HTR-8/SVneo (cell line): ENCODE measurements at places on chromosomes 3 and 15.

DNA sequence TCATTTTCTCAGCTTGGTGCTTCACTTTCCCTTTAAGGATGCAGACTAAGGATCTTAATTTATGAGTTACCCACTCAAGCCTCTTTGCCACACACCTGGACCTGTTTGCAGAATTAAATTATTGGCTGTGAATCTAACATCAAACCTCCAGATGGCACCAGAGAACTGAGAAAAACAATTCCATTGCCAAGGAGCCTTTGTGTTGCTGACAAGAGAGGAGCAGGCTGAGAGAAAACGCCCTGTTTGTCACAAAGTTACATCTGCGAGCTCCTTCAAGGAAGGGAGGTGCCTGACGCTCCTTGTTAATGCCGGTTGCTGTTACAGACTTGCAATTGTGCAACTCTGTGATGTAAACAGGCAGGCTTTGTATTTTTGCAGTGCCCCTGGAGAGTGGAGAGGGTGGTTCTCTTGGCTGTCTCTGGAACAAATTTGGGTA is 36.3 kb upstream of the TMC3 start:
- peak; percentile 46 for DNase-seq

DNA sequence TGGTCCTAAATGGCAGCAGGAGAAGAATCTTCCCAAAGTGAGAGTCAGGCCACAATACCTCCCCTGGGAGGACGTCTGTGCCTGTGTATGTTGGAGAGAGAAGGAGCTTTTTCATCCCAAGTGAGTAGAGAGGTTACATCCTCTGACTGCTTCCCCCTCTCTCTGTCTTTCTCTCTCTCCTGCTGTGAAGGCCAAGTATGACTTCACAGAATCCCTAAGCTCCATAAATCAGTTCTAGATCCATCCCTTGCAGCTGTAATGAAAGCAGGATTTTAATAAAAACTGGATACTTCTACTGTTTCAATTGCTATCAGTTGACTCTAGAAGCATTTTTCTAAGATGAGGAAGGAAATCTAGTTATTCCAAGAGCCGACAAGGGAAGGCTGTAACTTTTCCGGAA is 389.1 kb upstream of the PROK2 start:
- no peak for DNase-seq

- no peak for DNase-seq
Observed at GRCh38 chr3:182618085-182618732, 175.1 kb upstream of the ATP11B start.

DNA sequence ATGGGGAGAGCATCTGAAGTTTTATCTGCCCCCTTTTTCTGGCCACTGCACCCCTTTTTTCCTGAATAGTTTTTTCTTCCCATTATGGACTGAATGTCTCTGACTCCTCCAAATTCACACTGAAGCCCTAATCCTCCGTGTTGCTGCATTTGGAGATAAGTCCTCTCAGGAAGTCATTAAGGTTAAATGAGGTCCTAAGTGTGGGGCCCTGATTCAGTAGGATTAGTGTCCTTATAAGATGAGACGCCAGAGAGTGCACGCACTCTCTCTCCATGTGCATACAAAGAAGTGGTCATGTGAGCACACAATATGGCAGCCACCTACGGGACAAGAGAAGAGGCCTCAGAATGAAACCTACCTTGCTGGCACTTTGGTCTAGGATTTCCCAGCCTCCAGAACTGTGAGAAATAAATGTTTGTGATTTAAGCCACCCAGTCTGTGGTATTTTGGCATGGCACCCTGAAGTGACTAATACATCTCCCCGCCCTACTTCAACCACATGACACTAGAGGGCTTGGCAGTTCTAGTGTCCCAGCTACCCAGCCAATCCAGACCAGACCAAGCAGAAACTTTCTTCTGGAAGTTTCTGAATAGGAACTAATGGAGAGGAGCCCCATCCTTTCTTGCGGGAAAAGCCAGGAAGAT is 191.3 kb downstream of the PDE8A start:
- DNase-seq, result no peak

DNA sequence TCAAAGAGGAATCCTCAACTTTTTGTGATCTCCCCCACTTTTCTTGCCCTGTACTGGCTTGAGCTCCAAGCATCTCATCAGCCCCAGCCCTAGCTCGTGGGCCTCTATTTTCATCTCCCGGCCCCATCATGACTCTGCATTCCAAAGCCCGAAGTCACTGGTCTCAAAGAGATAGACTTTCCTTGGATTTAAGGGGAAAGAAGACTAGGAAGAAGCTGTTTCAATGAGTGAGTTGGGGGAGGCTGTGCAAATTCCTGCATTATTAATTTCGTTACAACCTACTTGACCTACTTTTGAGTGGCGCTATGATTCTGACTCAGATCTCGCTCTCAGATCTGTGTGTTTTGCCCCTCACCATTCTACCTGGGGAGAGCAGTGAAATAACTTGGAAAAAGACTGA is 266.6 kb upstream of the TBL1XR1 start:
- no peak for DNase-seq

DNA sequence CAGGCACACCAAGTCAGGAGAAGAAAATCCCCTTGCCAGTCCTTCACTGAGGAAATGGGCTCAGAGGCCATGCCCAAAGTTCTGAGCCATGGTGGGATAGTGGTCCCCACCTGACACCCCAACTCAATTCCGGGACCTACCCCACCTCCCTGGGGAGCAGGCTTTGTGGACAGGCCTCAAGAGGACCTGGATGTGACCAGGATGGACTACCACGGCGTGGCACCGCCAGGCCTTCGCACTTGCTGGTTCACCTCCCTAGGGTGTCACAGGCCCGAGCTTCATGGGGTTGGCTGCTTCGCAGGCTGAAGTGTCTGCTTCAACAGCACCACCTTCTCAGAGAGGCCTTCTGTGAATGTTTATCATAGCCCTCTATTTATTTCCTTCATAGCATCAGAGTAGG is 31.7 kb downstream of the POC1A start:
- DNase-seq, result no peak

DNA sequence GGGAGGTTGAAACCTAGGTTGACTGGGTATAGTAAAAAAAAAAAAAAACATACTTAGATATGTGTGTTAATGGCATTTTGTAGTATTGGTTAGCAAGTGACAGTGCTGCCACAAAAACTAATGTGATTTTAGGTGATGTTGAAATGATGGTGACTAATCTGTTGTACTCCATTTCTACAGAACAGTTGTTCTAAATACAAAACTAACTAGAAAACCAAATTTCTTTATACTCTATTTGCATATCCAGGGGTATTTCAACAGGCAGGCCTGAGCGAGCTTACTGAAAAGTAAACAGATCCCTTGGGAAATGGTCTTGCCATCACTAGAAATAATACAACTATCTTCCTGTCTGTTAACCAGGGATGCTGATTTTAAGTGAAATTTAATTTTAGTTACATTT is 20.5 kb downstream of the TSC22D2 start:
- no peak for DNase-seq

DNA sequence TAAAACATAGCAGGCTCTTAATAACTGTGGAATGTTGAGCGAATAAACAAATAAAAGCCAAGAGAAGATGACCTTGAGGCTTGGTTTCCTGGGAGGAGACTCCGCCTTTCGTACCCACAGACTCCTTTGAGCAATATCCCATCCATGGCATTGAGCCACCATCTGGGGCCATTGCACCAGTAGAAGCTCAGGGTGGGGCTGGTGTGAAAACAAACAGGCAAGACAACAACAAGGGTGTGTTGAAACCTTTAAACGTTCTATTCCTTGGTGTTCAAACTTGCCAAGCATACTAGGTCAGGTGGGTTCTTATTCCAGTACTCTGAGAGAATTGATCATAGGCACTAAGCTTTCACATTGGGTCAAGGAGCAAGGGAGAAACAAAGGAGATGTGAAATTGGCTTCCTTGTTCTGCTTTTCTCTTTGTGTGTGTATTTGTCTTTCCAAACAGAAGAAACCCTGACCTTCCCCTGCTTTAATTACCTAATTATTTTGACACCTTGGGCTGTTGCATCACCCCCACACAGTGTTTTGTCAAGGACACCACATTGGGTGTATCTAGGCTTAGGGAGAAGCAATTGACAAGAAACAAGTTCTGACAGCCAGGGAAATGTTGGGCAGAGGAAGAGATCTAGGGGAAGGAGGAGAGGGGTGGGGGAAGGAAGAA is 105.1 kb upstream of the BCL6 start:
- no peak for DNase-seq

DNA sequence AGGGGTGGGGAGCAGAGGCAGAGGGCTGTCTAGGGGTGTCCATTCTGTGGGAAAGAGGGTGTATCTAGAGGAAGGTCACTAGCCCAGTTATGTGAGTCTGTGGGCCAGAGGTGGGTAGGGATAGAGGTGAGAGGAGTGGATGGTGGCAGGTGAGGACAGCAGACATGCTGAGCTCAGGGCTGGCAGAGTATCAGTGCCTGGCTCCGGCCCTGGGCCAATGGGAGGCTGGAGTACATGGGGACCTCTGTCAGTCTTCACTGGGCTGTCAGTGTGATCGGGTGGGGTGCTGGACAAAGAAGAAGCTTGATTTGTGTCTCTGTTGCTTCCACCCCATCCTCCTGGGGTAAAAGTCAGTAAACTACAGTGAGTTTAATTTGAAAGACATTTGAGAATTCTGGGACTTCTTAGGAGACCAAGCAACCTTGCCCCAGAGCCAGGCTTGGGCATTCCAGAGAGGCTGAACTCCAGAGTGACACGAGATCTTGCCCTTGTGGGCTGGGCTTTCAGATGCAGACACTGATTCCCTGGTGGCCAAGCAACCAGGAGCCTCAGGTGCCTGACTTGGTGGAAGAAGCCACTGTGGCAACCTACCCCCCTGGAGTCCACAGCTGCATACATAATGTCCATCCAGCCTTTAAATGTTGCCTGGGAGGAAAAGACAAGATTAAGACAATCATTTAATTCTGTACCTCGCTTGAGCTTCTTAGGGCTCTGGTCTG is 60.7 kb downstream of the EXOG start:
- DNase-seq, result no peak

DNA sequence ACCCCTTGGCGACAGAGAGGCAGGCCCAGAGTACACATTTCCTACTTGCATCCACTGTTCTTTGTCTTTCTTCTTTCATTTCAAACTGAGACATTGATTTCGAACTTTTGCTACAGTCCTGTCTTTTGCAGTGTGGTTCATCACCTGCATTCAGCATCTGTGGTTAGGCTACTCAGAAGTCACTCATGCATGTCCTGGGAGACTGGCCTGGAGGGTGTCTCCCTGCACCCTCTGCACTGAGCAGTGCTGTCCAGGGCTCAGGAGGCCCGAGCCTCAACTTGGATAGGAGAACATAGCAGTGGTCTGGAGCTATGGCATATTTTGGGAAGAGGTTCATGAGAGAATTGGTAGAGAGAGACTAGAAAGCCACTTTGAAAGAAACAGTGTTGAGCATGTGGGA is 240.2 kb upstream of the TPRG1 start:
- DNase-seq, result no peak

- no peak for DNase-seq
Observed at GRCh38 chr3:184760337-184761074, 48.6 kb upstream of the MAGEF1 start.

DNA sequence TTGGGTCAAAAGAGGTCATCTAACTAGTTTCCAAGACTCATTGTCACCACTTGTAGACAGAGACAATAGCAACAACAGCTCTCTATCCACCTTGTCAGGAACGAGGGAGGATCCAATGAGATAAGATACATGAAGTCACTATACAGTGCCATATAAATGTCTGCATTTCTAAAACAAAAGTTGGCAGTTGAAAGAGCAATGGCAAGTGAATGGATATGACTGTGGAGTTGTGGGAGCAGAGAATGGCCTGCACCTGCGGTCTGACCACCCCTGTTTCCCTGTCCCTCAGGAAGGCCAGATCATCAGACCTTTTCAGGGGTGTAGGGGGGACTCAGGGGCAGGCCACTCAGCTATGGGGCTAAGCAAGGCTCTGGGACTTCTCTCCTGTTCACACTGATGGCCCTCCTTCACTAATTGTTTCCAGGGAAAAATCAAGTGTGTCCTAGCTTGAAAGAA is 40.7 kb upstream of the PSMD6 start:
- no peak for DNase-seq

GRCh38 chr15:62545467-62546227 is 380.6 kb upstream of the C2CD4B start:
- no peak for DNase-seq

GRCh38 chr15:41025393-41025792 is 72.1 kb downstream of the CHAC1 start:
- no peak for DNase-seq

- no peak for DNase-seq
Observed at GRCh38 chr3:188867691-188868265, 304.0 kb upstream of the TPRG1 start.

- no peak for DNase-seq
Observed at GRCh38 chr3:16103472-16103871, 71.0 kb upstream of the GALNT15 start.

DNA sequence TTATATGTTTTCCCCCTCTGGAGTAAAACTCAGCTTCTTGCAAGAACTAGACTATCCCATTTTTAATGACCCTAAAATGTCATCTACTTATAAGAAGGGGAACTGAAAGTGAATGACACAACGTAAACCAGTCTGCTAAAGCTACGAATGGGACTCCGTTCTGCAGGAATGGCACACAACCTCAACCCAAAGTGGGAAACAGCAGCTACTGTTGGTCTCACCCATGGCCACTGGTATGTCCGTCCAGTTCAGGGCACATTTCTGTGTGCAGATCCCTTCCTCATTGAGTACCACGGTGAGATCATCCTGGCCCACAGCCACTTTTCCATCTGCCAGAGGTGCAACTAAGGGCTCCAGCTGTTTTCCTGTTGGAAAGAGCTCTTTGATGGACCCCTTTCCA is 23.8 kb downstream of the VPS39 start:
- no peak for DNase-seq

- no peak for DNase-seq
Observed at GRCh38 chr3:134904241-134904771, 109.2 kb downstream of the EPHB1 start.

DNA sequence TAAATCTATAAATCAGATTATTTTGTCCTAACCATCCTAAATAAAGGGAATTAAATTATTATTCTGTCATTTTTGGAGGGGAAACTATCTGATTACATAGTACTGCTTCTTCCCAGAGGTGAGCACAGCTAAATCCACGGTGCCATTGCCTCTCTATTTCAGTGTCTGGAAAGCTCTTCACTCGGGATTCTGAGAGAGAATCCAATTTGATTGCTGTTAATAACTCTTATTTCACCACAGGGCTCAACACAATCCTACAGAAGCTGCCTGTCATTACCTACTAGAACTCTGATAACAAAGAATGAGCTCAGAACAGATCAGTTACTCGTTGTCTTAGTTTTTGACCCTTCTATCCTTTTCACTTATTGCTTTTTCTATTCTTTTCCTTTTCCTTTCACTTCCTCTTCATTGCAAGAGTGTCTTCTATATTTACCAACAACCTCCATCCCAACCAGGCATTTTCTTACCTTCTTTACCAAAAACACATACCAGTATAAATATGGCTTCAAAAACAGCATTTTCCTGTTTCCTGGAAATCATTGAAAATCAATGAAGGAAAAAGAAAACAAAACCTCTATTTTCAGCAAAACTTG is 30.4 kb downstream of the OXNAD1 start:
- no peak for DNase-seq

GRCh38 chr15:61871926-61872522 is 188.2 kb downstream of the VPS13C start:
- DNase-seq, result peak; percentile 5

GRCh38 chr15:34085746-34086145 is 15.9 kb downstream of the EMC7 start:
- no peak for DNase-seq
